Stimulated activated naive CD8-positive, alpha-beta T cell treated with anti-CD3 and anti-CD28 coated beads, Interleukin-15, Interleukin-2, amounts not matched to agents 100 U/mL and 50 U/mL, for 24 hours (primary cell): ENCODE measurements at places on chromosomes 7 and 10.

GRCh38 chr7:538764-539685, 19.4 kb upstream of the PDGFA start:
- no peak for DNase-seq

GRCh38 chr7:1990001-1990670, 242.6 kb downstream of the MAD1L1 start:
- DNase-seq: no peak

GRCh38 chr7:122261442-122261841, 43.1 kb downstream of the FEZF1 start:
- no peak for DNase-seq

- DNase-seq: no peak
These were observed 66.1 kb upstream of the AGBL3 start for GRCh38 chr7:134920026-134920753.

- DNase-seq: no peak
These were observed 323.3 kb upstream of the ZMIZ1 start for GRCh38 chr10:78745441-78745840.

- DNase-seq: no peak
These were observed 86.8 kb downstream of the ANKRD7 start for GRCh38 chr7:118311121-118311836.
